ENCODE measurements at places on chromosomes 3 and 15. TPM values are rescaled to one million over a fixed set of nuclear protein-coding genes. Genes with fewer than 3 reads are reported as not detected.

The FSIP1 gene
- 0.08 TPM for polyA plus RNA-seq

The PLSCR1 gene
- polyA plus RNA-seq, result 30.4 TPM

The HRG gene
- not detected for polyA plus RNA-seq

The NBEAL2 gene
- 47.8 TPM for polyA plus RNA-seq

The ABI3BP gene
- polyA plus RNA-seq, result 0.08 TPM

All from H1 (cell line).